ENCODE measurements at places on chromosomes 2 and 18. TPM values are rescaled to one million over a fixed set of nuclear protein-coding genes. Genes with fewer than 3 reads are reported as not detected.

- DNase-seq, result no peak
Measured at GRCh38 chr2:188966079-188966571, 8.0 kb upstream of the COL3A1 start.

DNA sequence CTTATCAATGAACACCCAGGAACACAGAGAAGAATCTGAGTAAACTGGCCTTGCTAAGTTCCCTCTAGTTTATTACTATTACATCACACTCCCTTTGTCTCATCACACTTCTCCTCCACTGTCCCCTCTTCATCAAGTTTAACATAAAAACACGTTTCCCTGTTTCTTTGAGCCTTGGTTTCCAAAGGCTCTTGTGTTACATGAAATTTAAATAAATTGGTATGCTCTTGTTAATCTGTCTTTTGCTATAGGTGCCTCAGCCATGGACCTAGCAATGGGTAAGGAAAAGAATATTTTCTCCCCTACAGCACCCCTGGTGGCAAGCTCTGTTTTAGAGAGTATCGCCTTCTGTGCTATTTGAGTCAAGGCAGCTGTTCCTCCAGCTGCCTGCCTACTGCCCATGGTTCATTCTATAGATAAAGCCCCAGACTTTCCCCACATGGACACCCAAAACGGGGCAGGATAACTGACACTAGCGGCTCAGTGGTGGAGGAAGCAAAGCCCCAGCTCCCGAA, 31.8 kb downstream of the TGIF1 start:
- no peak for DNase-seq

Gene KIF5C
- 0.41 TPM for total RNA-seq

DNA sequence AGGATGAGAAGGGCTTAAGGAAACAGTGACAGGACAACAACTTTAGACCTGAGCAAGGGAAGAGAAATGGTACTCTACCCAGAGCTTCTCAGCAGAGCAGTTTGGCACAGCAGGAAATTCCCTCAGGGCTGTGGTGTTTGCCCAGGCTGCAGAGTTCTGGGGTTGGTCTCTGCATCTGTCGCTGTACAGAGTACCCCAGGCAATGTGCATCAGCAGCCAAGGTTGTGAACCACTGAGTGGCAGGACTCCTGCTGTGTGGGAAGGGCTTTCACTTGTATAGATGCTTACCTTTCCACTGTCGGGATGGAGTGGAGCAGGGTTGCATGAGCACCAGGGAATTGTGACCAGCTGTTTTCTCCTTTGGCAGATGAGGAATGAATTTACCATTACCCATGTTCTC, 21.2 kb downstream of the STAMBP start:
- DNase-seq, result no peak

DNA sequence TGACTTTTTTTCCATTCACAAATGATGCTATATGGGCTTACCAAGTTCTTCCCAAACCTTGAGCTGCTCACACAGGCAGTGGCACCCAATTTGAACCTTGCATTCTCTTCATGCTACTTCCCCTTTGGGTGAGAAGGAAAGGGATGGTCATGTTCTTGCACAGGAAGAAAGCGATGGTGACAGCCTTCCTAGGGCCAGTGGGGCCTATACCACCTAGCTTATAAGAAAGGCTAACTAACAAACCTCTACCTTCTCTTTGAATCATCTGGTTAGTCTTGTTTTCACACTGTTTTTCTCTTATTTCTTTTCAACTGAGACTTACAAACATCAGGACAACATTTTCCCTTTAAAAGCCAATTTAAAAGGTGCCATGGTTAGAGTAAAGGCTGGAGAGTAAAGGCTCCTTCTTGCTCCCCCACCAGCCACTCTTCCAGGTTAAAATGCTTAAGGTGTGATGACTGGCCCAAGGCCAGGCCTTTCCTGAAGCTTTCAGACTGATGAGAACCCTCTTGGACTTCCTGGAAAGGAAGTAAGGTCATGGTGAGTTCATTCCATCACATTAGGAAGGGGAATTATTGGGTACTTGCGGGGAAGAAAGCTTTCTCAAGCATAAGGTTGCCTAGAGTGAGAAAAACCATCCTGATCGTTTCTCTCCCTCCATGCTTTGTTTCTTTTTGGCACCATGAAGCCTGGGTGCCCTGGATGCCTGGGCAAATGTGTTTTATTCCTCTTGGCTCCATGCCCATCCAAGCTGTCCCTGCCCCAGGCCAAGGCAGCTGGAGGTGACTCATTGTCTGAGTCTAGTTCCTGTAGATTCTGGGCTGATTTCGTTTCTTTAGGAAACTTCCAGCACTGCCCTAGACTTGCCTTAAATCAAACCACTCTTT, 41.4 kb upstream of the ITGB6 start:
- no peak for DNase-seq

- no peak for DNase-seq
Measured at GRCh38 chr2:189127756-189128155, 51.8 kb downstream of the COL5A2 start.

Gene PROKR1
- total RNA-seq, result not detected

Gene RAX
- not detected for total RNA-seq

DNA sequence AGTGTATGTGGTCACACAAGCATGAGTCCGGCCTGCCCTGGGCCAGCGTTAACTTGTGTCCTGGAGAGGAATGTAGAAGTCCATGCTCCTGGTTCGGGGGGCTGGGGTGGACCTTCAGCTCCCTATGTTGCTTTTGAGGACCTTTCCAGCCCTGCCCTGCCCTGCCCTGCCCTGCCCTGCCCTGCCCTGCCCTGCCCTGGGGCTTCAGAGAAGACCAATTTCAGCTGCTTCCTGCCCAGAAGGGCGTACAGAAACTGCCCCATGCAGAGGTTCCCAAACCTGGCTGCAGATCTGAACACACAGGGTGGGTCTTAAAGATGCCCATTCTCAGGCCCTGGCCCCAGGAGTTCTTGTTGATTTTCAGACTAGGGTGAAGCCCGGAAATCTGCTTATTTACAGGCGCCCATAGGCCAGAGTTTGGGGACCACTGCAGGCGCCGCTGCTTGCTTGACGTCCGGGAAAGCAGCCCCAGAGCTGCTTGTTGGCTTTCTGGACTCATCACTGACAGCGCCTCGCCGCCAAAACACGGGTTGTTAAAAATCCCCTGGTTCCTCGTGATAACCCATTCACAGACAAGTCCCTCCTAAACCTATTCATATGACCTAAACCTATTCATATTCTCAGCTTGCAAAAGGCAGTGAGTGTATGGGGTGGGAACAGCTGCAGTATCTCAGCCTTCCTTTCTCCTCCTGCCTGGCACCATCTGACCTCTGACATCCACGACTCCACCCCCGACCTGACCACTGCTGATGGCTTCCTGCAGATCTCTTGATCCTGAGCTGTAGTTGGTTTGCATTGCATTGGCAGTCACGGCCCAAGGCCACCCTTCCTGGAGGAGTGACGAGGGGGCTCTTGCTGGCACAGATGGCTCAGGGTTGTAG, 198.3 kb downstream of the GLI2 start:
- no peak for DNase-seq

Gene ZSWIM2
- total RNA-seq, result not detected

Gene RAB6C
- not detected for total RNA-seq

DNA sequence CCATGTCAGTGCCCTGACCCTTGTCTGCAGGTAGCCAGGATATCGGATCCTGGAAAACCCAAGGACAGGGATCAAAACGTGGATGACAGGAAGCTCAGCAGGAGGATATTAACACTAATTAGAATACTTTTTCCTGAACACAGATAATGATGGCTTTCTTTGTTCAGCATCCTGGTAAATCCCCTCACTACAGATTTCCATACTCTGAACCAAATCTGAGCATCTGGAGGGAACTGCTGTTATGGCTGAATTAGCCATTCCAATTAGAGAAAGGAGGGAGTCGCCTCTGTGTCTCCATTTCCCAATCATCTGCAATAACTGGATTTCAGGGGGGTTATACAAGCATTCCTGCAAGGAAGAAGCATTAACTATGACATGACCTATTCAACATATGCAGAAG, 24.4 kb downstream of the CXCR4 start:
- no peak for DNase-seq

DNA sequence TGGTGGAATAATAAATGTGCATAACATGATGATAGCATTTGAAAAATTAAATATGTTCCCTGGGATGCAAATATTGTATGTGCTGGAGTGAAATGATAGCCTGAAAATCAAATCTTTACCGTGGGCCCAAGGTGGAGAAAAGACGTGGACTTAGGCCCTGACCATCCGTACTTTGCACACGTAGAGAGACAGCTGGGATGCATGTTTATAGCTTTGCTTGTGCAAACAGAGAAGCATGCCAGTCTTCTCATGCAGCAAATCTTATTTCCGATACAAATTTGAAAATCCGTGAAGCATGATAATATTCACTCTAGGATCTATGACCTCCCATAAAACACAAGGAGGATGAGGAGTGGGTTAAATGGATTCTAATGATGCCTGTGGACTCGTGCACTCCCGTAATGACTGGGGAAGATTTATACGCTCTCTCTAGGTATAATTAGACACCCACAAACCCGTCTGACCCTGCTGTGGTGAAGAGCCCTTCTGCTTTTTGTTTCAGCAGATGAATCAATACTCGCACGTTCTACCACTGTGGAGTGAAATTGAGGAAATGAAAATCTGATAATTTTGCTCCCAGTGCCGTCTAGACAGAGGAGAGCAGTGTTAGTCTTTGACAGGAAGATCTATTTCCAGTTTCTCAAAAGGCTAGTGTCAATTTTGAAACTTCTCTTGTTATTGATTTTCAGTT, 810.3 kb upstream of the SALL3 start:
- DNase-seq, result no peak

DNA sequence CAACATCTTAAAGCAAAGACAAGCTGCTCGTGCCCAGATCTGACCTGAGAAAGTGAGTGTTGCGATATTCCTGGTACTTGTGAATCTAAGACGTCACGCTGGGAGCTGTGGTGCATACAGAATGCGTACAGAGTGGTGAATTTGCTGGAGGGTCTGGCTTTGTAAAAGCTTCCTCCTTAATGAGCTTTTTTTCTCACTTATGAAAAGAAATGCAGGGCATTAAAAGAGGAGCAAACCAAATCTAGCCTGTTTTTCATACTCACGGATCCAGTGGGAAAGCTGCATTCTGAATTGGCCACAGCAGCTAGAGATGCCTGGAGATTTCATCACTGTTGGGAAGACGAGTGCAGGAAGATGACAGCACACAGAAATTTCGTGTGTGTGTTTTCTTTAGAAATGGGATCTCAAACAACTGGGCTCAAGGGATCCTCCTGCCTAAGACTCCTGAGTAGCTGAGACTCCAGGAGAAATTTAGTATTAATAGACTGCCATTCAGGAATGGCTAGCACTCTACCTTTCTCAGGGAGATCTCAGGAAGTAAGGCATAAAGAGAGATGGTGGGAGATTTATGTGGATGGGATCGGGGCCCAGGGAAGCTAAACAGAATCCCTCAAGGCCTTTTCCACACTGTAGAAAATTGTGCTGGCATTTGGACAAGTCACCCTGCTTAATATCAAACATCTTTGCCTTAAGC, 181.3 kb downstream of the ALPK2 start:
- DNase-seq, result no peak

Gene CCDC150
- total RNA-seq, result 2.4 TPM

DNA sequence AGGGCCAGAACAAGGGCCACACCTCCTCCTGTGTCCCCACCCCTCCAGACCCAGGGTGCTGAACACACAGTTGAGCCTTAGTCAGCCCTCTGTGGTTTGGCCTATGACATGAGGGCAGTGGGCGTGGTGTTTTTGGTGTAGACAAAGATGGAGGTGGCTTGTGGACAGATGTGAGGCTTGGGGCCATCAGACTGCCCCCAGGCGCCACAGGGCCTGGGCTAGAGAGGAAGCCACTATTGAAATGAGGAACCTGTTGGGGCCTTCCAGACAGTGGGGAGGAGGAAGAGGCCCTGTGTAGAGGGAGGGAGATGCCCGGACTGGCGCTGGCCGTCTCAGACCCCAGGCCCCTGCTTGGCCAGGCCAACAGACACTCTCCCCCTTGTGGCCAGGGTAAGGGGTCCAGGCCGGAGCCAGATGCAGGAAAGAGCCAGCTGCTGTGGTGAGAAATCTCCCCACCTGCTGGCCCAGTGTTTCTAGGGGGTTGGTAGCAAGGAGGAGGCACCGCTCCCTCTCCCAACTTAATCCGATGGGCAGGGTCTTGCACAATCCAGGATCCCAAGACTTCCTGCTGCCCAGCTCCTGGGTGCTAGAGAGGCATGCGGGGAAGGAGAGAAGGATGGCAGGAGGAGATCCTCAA, 53.8 kb downstream of the SMAD7 start:
- no peak for DNase-seq

DNA sequence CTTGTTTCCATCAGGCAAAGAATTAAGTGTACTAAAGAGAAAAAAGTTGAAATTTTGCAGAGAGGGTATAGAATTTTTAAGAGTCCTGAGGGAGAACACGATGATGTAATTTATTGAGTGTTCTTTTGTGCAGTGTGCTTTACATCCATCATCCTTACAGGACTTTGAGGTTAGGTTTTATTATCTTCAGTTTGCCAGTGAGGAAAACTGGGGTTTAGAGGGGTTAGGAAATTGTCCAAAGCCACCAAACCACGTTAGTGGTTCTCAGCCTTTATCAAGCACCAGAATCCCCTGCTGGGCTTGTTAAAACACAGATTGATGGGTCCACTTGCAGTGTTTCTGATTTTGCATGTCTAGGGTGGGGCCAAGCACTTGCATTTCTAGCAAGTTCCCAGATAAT, 277.5 kb downstream of the KCNS3 start:
- no peak for DNase-seq

GRCh38 chr2:186543561-186544131, 46.2 kb upstream of the ITGAV start:
- DNase-seq, result no peak

Gene UBE2E3
- 65.4 TPM for total RNA-seq

Gene MTCL1
- 16.4 TPM for total RNA-seq

Gene ITPRIPL1
- 3.1 TPM for total RNA-seq

Gene MC5R
- not detected for total RNA-seq

DNA sequence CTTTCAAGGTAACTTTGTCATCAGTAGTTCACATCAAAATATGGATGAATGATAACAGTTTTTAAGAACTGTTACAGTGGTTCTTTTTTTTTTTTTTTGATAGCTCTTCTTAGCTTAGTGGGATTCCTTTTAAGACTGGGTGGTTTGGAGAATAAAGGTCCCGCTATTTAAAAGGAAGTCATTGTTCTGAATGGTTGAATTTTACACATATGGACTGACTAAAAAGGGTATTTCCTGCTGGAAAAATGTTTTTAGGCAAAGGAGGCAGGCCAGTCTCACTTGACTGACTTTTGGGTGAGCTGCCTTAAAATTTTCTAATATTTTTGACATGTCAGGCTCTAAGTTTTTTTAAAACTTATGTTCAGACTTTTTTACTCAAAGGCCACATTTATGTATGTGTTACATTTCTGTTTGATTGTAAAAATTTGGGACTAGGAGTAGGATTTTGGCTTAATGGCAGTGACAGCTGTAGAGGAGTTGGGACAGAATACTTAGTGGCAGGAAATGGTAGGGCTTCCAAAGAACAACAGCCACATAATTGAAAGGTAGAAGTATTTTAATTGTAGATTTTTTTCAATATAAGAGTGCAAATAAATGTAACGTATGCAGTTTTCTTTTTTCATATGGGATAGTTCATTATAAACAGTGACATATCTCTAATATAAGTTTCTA, 13.7 kb downstream of the VAPA start:
- DNase-seq, result no peak

Gene GRHL1
- total RNA-seq, result 76.3 TPM

GRCh38 chr18:10195529-10195928, 258.9 kb upstream of the APCDD1 start:
- DNase-seq, result no peak

Gene G6PC2
- not detected for total RNA-seq

- no peak for DNase-seq
Measured at GRCh38 chr2:176876493-176877103, 336.0 kb upstream of the HNRNPA3 start.
